ENCODE measurements at places on chromosomes 3 and 15.

DNA sequence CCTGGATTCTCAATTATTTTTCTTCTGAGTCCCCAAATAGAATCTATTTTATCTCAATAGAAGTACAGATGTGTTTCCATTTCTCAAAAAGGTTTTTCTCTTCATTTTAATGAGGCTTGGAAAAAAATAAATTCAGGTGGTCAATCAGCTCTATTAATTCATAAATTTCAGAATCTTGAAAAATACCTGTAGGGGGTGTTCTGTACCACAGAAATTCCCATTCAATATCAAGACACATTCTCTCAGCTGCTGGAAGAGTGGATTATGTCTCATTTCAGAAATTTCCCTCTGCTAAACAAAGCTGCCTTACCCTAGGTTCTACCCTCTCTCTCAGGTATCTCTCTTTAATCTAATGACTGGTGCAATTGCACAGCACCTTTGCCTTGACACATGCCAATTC, 1121.2 kb downstream of the SI start:
- DNase-seq, result no peak

- DNase-seq, result no peak
Measured at GRCh38 chr3:10272977-10273376, 19.8 kb downstream of the GHRL start.

GRCh38 chr3:45321607-45322391, 66.6 kb upstream of the LARS2 start:
- peak; percentile 54 for DNase-seq

DNA sequence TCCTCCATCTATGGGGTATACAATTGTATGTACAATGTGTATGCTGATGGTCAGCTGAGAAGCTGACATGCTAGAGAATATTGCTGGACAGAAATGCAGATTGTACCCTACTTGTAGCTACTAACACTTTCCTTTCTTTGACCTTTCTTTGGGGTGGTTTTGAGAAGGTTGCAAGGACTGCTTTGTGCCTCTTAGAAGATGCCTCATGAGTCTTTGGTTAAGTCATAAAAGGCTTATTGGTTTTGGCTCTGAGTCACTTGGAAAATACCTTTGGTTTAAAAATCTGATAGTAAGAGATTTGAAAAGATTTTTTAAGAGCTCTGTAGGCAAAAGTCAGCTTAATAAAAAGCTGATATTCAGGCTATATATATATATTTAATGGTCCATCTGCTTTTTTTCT, 71.5 kb downstream of the ZMAT3 start:
- peak; percentile 33 for DNase-seq

DNA sequence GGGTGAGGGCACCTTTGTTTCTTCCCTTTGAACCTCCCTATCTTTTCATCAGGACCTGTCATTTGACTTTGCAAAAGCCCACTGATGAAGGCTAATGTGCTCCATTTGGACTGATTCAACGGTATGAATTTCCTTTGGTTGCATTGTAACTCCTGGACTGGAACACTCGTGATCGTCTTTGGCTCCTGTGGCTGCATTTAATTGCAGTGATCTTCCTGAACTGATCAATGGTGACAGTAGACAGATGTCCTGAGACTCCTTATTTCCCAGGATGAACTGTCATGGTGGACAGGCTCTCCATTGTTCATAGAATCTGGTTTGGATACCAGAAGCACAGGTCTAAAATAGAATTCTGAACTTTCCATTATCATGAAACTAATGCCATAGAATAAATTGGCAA, 224.8 kb upstream of the GAP43 start:
- no peak for DNase-seq

- peak; percentile 51 for DNase-seq
Measured at GRCh38 chr15:24772686-24773373, 97.3 kb downstream of the NPAP1 start.

- DNase-seq, result no peak
Measured at GRCh38 chr3:141272906-141273662, 41.5 kb downstream of the PXYLP1 start.

DNA sequence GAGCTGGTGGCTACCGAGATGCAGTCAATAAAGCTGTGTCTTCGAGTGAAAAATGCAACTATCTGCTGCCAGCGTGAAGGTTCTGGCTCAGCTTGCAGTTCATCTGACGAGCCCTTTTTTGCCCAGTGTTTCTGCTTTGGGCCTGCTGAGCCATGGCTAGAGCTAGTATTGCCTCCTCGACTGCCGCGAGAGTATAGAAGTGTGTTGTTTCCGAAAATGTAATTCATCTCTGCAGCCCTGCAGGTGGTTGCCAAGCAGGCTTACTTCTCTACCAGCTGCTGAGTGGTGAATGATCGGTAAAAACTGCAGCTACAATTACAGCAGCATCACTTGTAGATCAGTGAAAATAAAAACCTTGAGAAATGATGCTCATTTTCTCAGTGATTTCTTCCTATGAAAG, 114.8 kb downstream of the DLG1 start:
- DNase-seq, result no peak

GRCh38 chr15:66505818-66506217, 692 bp downstream of the ZWILCH start:
- no peak for DNase-seq

GRCh38 chr3:120276767-120277166, 8.3 kb downstream of the GPR156 start:
- DNase-seq, result no peak

DNA sequence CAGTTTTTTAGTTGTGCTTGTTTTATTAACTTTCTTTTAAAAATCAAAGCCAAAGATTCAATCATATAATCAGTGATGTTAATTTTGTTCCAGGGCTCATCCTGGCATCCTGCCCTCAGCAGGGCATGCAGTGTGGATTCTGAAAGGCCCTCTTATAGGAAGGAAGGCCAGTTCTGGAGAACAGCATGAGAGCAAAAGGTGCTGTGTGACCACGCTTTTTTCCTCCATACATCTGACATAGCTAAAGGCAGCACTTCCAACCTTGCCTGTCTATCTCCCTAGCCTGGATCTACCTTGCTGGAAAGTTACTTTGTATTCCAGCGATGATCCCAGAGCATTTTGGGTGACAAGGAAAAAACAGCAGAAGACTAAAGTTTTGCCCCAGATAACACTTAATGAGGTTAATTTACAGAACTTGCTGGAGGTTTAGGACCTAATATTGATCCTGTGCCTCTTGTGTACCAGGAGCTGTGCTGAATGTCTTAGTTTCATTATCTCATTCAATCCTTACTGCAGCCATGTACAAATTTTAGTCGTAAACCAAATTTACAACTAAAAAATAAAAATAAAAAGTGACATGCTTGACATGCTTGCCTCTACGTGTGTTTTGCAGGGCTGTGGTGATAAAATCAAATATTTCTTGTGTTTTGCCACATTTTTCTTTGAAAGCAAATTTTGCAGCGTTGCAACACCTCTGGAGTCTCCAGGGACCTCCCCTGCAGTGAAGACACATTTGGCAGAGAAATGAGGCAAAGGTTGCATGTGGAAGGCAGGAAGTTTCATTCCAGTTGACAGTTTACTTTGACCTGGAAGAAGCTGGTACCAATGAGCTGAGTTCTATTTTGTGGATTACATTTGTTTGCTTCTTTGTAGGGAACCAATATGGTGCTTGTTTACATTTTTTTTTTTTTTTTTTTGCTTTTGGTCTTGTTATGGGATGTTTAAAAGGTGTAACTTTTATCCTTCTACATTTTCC, 13.2 kb downstream of the IL1RAP start:
- DNase-seq, result no peak

DNA sequence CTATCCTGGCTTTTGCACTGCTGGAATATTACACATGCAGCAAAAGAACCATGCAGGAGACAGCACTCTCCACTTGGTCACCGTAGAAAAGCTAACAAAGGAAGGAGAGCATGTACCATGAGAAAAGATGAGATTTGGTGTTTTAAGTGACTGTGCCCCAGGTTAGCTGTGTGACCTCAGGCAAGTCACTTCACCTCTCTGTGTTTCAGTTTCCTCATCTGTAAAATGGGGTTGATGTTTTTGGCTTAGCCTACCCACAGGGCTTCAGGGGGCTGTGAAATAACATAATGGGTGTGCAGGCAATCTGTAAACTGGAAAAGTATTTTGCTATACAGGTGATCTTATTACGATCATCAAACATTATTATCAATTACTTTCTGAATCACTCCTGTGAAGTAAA, 69.3 kb upstream of the SLC6A11 start:
- no peak for DNase-seq

DNA sequence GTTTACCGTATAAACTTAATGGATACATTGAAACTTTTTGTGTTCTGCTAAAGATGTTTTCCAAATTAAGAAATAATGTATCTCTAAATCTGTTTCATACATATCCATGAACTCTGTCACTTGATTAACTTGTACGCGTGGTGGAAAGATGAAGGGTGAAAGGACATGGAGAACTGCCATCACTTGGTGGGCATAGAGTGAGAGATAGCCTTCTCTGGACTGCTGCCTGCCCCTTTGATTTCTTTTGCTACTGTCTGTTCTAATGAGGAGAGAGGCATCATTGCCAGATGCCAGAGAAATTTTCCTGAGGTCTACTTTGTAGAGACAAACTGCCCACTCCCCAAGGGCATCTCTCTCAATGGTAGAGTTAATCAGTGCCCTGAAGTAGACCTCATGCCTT, 120.5 kb downstream of the SLMAP start:
- no peak for DNase-seq
